Dorsolateral prefrontal cortex (tissue), 122 donors: ENCODE measurements at places on chromosomes 11 and 22. TPM values are rescaled to one million over a fixed set of nuclear protein-coding genes. Genes with fewer than 3 reads are reported as not detected.

CCDC34 gene
- total RNA-seq, result 19.7 TPM

SYCE3 gene
- total RNA-seq, result not detected

KCNJ5 gene
- 1.4 TPM for total RNA-seq

OR5M3 gene
- total RNA-seq, result not detected

KDM4E gene
- not detected for total RNA-seq

OR10A2 gene
- total RNA-seq, result not detected

PATE2 gene
- 1.7 TPM for total RNA-seq

HTR3A gene
- total RNA-seq, result 0.83 TPM
